ENCODE measurements at places on chromosomes 4 and X.

- no peak for DNase-seq
Observed at GRCh38 chr4:153318696-153319320, 25.7 kb upstream of the MND1 start.

DNA sequence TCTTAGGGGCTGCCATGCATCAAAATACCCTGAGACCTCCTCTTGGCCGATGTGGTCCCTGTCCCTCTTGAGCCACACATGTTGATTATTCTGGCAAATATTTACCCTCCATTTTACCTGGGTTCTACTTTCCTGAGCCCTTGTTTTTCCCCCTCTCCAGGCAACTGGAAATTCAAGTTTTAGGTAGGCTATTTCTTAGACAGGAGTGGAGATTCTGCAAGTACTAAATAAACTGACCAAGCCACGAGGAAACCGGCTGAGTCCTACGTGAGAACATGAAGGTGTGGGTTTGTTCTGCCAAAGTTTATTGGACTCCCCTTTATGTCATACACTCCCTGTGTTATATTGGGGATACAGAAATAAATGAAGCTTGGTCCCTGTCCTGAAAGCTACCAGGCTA, 88.1 kb downstream of the RTL5 start:
- no peak for DNase-seq

GRCh38 chr4:38210396-38211114, 250.4 kb downstream of the PTTG2 start:
- DNase-seq = no peak

- no peak for DNase-seq
Observed at GRCh38 chr4:81688085-81688484, 216.4 kb upstream of the RASGEF1B start.

DNA sequence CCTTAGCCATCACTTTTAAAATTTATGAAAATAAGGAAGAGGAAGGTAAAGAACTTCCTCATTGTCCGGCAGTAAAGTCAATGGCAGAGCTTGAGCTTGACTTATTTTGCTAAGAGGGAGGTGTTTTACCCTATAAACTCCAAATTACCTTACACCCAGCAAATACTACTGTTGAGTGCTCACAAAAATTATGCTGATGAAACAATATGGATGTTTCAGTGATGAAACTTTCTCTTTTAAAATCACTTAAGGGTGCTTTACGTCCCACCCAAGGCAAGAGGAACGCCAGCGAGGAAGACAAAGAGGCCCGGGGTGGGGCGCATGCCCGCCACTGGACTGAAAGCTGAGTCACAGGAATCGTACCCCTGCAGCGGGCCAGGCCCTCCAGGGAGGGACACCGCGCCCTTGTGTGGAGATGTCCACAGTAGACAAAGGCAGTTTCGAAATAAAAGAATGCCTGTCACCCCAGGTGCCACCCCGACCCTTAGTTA, 560 bp upstream of the TMSB4X start:
- no peak for DNase-seq

DNA sequence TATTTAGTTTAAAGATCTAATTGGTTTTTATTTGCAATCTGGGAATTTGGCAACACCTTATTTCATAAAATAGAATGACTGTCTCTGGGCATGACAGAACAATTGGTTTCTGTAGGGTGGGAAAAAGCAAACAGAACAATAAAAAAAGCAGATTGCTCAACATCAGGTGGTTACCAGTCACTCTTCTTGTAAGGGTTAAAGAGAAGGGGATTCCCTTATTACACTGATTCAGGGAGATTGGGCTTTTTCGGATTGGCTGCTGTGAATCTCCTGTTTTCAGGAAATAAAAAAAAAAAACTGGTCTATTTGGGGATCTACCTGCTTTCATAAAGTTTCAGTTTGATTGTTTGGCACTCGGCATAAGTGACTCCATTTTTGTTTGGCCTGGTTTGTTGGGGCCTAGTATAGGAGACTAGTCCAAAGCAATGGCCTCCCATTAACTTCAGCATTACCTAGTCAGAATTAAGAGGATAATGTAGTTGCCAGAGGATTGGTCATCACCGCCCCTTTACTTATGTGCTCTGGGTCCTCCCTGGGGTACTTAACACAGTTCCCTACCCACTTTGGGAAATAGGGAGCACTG, 380.5 kb downstream of the IDS start:
- no peak for DNase-seq

DNA sequence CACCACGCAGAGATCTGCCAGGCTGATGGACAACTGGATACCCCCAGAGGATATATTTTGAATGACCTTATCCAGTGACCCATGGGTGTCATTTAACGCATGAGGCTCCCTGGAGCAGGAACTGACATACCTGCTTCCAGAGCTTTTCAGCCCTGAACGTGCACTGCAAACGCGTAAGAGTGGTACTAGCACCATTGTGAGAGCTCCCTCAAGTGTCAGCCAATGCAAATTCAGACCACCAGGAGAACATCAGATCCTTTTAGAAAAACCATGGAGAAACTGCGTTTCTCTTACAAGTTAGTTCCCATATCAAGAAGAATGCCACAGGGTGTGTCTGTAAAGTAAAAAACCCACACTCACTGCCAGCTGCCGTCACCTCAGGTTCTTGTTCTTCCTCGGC, 7.3 kb downstream of the TREX2 start:
- DNase-seq = no peak

- no peak for DNase-seq
Observed at GRCh38 chr4:6918338-6918737, 8.7 kb downstream of the TBC1D14 start.

GRCh38 chrX:132508834-132509233, 20.0 kb upstream of the MBNL3 start:
- DNase-seq = no peak

DNA sequence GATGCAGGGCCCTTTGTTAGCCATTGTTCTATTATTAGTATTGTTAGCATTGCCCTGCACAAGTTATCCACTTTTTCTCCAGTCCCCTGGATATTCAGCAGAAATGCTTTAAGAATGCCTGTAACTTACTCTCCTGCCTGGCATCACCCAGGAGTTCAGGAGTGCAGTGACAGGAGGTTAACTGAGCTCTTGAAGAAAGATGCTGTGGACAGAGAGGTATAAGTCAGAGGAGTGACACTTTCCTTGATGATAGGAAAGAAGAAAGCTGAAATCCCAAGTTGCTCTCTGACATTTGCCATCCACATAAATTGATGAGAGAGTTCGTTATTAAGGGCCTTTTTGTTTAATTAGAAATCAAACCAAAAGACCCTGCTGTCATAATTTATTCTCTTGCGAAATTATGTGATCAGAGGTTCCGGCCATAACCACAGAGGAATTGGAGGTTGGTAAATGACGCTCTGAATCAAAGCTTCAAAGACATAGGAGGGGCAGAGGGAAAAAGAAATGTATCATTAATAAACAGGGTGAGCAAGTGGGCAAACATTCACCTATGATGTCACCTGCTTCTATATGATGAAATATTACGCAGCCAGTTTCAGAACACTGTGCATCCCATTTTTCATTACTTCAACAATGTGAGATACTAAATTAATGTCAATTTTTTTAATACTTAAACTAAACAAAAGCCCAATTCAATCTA, 230.2 kb upstream of the JADE1 start:
- no peak for DNase-seq

GRCh38 chrX:122850326-122850725, 333.8 kb upstream of the GRIA3 start:
- no peak for DNase-seq

- no peak for DNase-seq
Observed at GRCh38 chrX:11472381-11472780, 179.2 kb downstream of the AMELX start.

DNA sequence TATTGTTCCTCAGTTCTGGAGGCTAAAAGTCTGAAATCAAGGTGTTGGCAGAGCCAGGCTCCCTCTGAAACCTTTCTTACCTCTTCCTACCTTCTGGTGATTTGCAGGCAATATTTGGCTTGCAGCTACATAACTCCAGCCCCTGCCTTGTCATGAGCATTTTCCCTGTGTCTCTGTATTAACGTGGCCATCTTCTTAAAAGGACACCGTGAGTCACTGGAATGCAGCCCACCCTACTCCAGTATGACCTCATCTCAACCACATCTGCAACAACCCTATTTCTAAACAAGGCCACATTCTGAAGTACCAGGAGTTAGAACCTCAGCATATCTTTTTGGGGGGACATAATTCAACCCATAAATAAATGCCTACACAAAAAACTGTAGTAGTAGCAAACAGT, 40.7 kb downstream of the FANCB start:
- DNase-seq = peak; percentile 13

DNA sequence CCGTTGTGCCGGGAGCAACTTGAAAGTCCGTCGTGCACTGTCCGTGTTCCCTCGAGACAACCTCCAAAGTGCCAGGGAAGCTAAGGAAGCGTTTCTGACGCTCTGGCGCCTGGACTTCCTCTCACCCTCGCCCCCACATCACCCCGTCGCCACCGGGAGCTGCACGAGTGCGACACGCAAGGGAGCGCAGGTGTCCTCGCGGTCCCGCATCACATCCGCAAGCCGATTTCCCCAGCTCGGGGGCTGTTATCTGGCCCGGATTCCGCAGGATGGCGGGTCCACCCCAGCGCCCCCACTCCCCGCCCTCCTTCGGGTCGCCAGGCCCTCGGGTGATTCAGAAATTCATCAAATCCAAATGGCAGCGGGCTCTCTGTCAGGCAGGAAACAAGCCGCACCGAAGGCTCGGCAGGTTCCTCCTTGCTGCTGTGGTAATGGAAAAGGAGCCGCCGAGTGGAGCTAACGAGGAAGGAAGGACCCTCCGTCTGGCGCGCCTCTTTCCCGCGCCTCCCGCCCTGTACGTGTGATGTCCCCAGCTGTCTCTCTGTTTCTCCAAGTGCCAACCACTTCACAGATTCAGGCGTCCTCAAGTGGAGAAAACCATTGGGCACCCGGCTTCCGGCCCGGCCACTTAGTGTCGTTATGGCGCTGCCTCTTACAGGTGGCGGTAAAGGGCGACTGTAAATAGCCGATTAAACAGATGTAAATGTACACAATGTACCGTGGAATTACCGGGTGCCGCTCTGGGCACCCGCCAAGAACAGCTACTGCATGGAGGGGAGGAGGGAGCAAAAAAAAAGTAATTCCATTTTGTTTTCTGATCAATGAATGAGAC, 921 bp upstream of the SETD7 start:
- no peak for DNase-seq

GRCh38 chrX:2484721-2485648, 15.8 kb downstream of the DHRSX start:
- no peak for DNase-seq

- no peak for DNase-seq
Observed at GRCh38 chrX:12929701-12930100, 23.3 kb downstream of the TLR8 start.

DNA sequence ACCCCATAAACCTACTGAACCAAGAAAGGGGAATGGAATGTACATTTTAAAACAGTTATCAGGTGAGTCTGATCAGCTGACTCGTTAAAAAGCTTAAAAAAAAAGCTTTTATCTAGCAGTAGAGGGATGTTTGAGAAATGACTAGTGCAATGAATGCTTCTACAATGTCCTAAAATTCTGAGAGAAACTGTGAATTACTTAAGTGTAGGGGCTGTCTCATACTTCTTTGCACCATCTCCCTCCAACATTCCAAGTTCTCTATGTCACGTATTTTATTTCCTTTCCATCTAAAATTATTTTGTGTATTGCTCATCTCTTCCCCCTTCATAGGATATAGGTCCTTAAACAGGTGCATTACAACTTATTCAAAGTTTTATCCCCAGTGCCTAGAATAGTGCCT, 11.9 kb upstream of the AREG start:
- DNase-seq = no peak

GRCh38 chr4:48130100-48130499, 4.0 kb downstream of the TXK start:
- DNase-seq = no peak

DNA sequence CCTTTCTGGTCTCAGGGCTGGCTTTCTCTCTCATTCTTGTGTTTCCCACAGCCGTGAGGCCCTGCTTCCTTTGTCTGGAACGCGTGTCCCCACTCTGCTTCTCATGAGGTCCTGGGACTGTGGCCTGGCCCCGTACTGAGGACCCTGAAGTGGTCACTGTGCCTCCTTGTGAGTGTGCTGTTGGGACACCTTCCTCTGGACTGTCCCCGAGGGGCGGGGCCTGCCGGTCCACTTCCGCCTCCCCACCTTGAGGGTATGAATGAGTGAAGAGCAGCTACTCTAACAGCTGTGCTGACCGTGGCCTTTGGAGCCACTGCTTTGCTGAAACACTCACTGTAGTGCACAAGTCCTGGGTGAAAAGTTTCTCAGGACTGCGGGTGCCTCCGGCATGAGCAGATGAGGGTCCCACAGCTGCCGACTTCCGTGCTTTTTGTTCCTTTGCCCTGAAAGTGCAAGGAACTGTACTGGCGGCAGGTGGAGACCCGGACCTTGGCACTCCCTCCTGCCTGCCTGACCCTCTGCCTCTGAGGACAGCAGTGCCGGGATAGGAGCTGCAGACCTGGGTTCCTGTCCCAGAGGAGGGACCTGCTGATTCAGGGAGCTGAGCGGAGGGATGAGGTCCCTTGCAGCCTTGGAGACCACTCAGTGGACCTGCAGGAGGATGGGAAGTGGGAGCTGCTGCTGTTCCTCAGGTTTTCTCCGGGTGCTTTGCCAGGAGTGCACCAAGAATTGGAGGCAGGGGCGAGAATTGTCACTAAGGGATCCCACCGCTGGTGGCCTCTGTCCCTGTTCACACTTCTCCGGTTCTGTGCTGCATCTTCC, 38.0 kb downstream of the HTT-AS start:
- no peak for DNase-seq

DNA sequence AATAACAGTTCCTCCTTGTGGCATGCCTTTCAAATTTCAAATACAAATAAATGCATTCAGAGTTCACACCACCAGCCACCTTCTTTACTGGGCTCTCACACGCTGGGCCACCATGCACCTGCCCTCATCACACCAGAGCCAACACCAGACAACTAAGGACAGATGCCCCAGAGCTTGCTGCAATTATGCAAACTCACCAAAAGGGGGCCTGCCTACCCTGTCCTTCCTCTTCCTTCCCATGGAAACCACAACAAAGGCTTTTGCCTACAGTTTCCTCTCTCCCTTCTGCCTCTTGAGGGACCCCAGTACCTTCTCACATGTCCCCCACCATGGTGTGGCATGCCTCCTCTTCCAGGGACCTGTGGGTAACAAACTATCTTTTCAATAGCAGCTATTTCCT, 1333.9 kb upstream of the TENM3 start:
- DNase-seq = no peak

- DNase-seq = no peak
Observed at GRCh38 chr4:52081216-52081615, 30.1 kb downstream of the SPATA18 start.

GRCh38 chr4:2934077-2934812, 29.0 kb downstream of the NOP14 start:
- DNase-seq = peak; percentile 25

- DNase-seq = no peak
Observed at GRCh38 chrX:99077099-99077498, 1333.0 kb downstream of the PCDH19 start.

DNA sequence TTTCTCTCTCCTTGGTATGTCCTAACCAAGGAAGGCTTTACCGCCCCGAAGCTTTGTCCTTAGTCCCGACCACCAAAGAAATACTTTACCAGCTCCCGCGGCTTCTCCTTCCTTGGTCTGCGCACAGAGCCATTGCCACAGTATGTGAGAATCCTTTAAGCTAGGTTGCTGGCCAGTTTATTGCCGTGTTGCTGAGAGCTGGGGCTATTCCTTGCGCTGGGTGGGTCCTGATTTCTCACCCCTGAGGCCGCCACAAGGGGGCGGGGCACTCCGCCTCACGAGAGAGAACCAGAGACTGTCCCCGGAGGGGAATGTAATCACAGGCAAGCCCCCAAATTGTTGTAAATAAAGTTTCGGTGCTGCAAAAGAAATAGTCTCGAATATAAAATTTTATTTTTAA, 331.0 kb upstream of the PCDH10 start:
- no peak for DNase-seq

GRCh38 chr4:144808034-144808433, 162.1 kb downstream of the HHIP start:
- DNase-seq = no peak

GRCh38 chr4:151143162-151143561, 43.7 kb downstream of the RPS3A start:
- no peak for DNase-seq
